ENCODE measurements at places on chromosomes 7 and 10.

DNA sequence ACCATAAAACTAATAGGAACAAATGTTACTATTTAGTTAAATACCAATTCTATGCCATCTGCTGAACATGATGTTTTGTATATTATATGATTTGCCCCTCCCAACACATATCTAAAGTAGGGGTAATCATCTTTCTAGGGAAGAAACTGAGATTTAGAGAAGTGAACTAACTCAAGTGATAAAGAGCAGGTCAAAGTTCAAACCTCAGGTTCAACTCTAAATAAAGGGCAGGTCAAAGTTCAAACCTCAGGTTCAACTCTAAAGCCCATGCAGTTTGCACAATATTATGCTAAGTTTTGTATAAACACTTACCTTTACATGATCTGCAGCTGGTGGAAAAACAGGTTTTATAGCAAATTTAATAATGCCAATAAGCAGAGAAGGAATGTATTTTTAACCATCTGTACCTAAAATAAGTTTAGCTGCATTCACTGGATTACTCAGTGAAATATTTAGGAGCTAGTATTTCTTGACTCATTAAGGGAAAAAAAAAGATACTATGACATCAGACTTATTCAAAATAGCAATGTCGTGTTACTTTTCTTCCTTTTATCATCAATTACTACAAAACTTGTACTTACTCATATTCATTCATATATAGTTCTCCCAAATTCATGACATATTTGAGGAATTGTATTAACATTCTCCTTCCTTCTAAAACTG lies 1194.3 kb upstream of the CELF2 start:
- DNase-seq: no peak

DNA sequence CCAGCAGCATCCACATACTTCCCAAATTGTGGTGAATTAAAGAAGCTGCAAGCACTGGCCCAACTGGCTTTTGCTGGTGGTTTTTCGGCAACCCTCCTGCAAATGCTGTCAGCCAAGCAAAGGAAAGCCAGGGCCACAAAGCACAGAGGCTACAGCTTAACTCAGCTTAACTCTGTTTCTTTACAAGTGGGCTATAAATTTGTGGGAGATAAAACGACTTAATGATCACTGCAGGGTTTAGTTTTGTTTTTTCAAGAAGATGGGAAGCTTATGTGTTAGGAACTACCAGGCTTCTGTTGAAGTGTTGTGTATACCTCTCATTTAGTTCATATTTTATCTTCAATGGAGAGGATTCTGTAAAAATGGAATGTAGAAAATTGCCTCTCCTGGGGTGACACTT lies 110.6 kb downstream of the TACC2 start:
- no peak for DNase-seq

DNA sequence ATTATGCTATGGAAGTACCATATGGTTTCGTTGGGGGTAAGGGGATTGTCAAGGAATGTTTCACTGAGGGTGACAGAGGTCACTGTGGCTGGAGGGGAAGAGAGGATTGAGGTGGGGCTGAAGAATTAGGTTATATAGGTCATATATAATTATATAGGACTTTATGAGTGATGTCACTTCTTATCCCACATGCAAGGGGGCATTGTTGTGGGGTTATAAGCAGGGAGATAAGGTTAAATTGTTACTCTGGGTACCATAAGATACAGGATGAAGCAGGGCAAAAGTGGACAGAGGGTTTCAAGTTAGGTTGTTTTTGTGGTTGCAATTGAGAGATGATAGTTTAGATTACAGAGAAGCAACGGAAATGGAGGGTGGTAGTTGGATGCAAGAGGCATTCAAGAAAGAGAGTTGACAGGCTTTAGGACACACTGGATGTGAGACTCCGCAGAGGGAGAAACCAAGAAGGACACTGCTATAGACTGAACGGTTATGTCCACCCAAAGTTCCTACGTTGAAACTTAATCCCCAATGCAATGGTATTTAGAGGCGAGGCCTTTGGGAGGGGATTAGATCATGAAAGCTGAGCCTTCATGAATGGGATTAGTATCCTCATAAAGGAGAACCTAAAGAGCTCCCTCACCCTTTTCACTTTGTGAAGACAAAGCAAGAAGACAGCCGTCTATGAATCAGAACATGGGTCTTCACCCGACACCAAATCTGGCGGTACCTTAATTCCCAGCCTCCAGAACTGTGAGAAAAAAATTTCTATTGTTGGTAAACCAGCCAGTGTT lies 7.0 kb upstream of the PRR15 start:
- DNase-seq: no peak

DNA sequence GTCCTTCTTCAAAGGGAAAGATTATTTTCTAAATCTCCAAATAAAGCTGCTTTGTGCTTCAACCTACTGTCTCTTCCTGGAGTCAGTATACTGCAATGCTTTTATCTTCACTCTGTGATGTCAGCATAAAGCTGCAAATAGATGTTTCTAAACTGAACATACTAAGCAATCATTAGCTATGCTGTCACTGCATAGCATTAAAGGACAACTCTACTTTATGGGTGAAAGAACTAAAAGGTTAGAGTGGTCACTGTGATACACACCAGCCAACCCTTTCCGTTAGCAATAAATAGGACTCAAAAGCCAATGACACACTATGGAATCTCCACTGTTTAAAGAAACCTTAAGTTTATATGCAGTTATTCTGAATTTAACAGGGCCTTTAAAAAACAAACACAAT lies 1.8 kb downstream of the CCDC186 start:
- DNase-seq: peak; percentile 25

DNA sequence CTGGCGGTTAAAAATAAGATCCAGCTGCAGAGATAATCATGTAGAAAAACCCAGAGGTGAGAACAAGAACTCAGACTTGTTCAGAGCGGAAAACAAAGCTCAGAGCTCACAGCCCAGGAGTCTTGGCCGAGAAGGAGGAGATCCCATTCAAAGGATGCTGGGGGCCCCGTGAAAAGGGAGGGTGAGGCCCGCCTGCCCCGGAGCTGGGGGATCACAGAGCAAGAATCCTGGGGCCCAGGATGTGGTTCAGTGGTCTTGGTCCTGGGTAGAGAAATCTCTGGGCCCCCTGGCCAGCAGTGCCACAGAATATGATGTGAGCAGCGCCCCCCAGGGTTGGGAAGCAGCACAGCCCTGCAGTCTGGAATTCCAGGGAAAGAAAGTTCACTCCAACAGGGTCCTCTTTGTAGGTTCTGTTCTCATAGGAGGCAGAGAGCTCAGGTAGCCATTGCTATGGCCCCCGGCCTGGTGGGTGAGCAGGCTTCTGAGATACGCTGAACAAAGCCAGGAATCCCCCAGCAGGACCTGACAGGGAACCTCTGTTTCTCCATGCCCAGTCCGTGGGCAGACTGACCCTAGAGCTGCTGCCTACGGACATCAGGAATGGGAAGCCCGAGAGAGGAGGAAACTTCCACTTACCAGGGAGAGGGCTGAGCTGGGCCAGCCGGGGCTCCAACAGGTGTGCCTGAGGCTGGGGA lies 77.7 kb upstream of the GNA12 start:
- DNase-seq: peak; percentile 58

GRCh38 chr7:65907501-65908198 lies 34.8 kb downstream of the VKORC1L1 start:
- no peak for DNase-seq

DNA sequence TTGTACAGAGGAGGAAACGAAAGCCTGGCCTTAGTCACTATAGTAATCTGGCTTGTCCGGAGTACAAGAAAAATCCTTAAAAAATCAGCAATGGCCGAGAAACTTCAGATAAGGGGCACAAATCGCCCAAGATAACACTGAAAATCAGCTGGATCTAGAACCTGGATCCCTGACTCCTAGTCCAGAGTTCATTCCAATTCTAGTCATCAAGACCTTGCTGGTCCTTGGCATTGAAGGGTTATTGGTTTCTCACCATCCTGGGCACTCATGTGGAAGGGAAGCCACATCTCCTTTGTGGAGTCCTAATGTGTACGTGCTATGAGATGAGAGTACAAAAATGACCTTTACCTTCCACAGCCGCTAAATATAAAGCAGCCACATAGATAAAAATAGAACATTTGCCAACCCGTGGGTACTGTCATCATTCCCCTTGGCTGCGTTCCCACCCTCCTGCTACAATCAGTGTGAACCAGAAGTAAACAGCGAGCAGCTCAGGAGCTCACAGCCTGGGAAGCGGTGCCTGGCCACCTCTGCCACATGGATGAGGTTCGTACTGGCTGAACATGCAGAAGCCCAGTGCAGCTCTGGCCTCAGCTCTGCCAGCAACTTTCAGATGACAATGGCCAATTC lies 116.0 kb upstream of the PDLIM1 start:
- no peak for DNase-seq

DNA sequence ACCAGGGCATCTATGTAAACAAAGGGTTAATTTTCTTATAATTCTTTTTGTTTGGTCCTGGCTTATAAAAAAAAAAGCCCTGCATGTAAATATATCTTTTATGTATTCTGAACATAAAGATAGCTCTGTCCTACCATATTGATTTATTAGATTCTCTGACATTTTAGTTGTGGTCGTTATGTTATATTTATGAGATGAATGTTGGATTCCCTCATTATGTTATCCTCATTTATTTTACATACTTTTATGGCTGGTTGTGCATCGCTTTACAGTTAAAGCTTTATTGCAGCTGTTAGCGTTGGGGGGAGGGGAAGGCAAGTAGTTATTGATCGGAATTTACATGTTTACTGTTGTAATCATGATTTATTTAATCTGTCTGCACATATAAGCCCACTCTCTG lies 431.5 kb downstream of the LRMDA start:
- no peak for DNase-seq

GRCh38 chr10:101831169-101831811 lies 12.3 kb downstream of the KCNIP2 start:
- DNase-seq: no peak

- DNase-seq: no peak
Observed at GRCh38 chr10:26215396-26215934, 1.1 kb upstream of the GAD2 start.

DNA sequence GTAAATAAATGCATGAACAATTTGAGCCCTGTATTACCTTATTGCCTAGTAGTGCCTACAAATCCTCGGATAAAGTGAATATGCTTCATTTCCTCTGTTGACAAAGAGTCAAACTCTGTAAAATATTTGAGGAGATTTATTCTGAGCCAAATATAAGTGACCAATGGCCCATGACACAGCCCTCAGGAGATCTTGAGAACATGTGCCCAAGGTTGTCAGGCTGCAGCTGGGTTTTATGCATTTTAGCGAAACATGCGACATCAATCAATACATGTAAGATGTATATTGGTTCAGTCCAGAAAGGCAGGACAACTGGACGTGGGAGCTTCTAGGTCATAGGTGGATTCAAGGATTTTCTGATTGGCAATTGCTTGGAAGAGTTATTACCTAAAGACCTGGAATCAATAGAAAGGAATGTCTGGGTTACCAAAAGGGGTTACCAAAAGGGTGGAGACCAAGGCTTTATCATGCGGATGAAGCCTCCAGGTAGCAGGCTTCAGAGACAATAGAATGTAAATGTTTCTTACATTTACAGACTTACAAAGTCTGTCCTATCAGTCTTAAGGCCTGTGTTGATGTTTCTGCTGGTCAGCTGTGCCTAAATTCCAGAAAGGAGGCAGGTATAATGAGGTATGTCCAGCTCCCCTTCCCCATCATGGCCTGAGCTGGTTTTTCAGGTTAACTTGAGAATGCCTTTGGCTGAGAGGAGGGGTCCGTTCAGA lies 220.1 kb upstream of the FZD1 start:
- DNase-seq: no peak

DNA sequence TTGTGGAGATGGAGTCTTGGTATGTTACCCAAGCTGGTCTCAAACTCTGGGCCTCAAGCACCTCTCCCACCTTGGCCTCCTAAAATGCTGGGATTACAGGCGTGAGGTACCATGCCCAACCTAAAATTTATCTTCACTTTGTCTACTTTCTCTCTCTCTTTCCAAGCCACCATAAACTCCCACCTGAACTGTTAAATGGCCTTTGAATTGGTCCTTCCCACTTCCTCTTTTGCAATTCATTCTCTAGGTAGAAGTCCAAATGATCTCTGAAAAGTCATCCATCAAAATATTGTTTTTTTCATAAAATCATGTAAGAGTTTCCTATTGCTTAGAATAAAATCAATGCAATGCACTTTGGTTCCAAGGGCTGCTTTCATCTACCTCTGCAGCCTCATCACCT lies 90.1 kb upstream of the CELF2 start:
- DNase-seq: no peak

DNA sequence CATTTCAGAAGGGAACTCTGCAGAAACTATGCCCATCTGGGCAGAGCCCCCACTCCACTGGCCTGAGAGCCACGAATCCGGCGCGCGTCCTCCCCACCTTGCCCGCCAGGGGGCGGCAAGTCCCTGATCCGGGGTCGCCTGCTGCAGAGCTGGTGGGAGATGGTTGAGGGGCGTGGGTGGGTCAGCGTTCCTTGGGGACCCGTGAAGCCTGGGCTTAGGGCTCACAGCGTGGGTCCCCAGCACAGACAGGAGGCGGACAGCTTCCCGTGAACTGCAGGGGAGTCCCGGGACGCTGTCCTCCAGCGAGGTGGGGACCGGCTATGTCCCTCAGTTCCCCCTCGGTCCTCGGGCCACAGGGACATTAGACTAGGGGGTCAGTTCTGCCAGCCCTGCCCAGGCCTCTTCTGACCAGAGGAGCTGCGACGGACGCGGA lies 585 bp upstream of the POP7 start:
- peak; percentile 93 for DNase-seq

DNA sequence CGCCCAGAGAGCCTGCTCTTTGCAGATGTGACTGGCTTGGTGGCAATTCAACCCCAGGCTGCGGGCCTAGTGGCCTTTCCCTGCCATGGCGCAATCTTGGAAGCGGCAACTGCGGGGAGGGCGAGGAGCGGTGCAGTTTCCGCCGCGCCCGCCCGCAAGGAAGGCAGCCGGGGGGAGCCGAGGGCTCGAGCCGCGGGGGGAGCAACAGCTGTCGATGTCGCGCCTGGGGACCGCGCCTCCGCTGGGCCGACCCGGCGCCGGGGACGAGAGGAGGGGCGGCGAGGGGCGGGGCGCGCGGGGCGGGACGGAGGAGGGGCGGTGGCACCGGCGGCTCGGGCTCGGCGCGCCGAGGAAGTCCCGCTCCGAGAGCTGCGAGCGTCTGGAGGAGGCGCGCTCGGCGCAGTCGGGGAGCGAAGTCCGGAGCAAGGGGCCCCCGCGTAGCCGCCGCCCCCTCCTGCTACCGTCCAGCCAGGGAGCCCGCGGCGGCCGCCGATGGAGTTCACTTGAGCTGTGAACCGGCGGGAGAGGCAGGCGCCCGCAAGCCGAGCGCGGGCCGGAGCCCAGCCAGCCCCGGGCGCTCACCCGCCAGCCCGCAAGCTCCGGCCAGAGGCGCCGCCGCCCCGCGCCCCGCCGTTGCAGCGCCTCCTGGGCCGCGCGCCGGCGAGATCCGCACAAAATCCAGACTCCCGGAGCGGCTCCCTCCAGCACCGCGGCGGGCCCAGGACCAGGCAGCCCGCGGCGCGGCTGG lies 438.1 kb upstream of the GALNT17 start:
- DNase-seq: peak; percentile 89

DNA sequence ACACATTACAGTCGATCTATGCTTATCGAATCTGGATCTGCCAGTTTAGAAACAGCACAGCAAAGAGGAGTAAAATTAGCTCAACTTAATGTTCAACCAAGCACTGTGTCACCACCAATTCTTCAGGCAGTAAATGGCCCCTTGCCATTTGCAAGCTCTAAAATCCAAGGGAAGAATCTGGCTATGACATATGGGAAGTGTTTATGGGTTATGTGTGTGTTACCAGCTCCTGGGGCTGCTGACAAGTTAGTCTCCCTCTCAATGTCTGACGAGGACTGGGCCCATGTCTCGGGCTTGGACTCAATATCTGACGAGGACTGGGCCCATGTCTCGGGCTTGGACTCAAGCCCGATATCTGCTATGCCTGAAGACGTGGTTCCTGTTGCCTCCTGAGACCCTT lies 5.7 kb upstream of the ITIH2 start:
- DNase-seq: no peak

- peak; percentile 77 for DNase-seq
Observed at GRCh38 chr7:121547544-121548092, 151.5 kb upstream of the FAM3C start.

All from eye (tissue), 1 donor.